ENCODE measurements at places on chromosomes 4 and X. TPM values are rescaled to one million over a fixed set of nuclear protein-coding genes. Genes with fewer than 3 reads are reported as not detected.

GRCh38 chrX:34578237-34578636, 78.8 kb downstream of the TMEM47 start:
- no peaks in the 10 kb centered on the region for H3K4me1 ChIP-seq
- H3K36me3 ChIP-seq: no peaks in the 10 kb centered on the region
- no peak overlapping the region for H3K27ac ChIP-seq
- H3K27me3 ChIP-seq: no peaks in the 10 kb centered on the region
- H3K4me3 ChIP-seq: no peak overlapping the region

Gene PABPC1L2A
- not detected for total RNA-seq

DNA sequence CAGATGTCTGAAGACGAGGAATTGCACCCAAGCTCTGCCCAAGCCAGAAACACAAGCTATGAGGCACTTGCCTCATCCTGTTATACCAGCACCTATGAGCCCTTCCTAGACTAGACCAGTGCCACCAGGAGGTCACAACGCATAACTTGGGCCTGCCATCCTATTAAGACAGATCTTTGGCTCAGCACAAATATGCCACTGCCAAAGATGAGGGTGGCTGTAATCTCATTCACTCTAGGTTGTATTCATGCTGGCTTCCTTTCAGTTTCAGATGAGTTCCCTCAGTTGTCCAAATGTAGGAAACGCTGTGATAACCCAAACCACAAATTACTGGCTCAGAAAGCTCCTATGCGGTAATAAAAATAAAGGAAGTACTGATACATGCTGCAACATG, 76.5 kb upstream of the CITED1 start:
- no peaks in the 10 kb centered on the region for H3K36me3 ChIP-seq
- no peaks in the 10 kb centered on the region for H3K27me3 ChIP-seq
- no peak for DNase-seq
- H3K4me1 ChIP-seq: no peaks in the 10 kb centered on the region
- no peak overlapping the region for H3K27ac ChIP-seq

Gene NEUROG2
- total RNA-seq: 0.16 TPM

GRCh38 chrX:150790021-150790420, 96.8 kb downstream of the MTMR1 start:
- peaks cover 5% of the 10 kb centered on the region for H3K4me1 ChIP-seq
- peaks cover 18% of the 10 kb centered on the region for H3K36me3 ChIP-seq
- no peak overlapping the region for H3K4me3 ChIP-seq
- DNase-seq: no peak
- no peaks in the 10 kb centered on the region for H3K27me3 ChIP-seq

GRCh38 chr4:99615170-99615820, 40.7 kb downstream of the MTTP start:
- H3K27ac ChIP-seq: no peak overlapping the region
- H3K27me3 ChIP-seq: peaks cover 9% of the 10 kb centered on the region

Gene CYTL1
- total RNA-seq: not detected

Gene UGT2B11
- total RNA-seq: not detected

DNA sequence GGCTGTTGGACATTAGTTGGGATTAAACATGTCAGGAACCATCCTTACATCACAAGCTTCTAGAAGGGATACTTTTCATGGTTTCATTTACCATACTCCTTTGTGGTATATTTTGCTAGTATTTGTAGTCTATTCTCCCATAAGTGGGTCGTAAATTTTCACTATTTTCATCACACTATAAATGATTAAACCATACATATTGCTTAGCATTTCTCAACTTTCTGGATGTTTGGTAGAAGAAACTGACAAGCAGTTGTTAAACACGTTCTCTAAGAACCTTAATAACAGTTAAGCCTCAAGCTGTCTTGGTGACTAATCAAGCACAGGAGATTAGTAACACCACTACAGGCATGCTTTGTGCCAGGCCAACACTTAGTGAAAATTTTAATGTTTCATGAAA, 375.5 kb downstream of the NAF1 start:
- H3K36me3 ChIP-seq: no peaks in the 10 kb centered on the region
- no peak overlapping the region for H3K27ac ChIP-seq
- H3K4me1 ChIP-seq: no peaks in the 10 kb centered on the region
- DNase-seq: no peak

DNA sequence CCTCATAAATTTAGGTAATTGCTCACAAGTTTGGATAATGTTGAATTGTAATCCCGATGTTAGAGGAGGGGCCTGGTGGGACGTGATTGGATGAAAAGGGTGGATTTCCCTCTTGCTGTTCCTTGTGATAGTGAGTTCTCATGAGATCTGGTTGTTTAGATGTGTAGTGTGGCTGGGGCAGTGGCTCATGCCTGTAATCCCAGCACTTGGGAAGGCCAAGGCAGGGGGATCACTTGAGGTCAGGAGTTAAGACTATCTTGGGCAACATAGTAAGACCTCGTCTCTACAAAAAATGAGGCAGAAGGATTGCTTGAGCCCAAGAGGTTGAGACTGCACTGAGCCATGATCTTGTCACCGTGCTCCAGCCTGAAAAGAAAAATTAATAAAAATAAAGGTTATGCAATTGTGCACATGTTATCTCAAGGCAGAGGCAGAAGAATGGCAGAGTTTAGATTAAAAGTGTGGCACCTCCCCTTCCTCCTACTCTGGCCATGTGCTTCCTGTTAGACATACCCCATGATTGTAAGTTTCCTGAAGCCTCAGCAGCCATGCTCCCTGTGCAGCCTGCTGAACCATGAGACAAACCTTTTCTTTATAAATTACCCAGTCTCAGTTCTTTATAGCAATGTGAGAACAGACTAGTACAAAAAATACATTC, 36.5 kb downstream of the ERVMER34-1 start:
- peak overlapping the region; percentile 98 for H3K27ac ChIP-seq
- peaks cover 40% of the 10 kb centered on the region for H3K4me1 ChIP-seq
- H3K4me3 ChIP-seq: peak overlapping the region; percentile 96

- no peak overlapping the region for H3K4me3 ChIP-seq
- no peak overlapping the region for H3K27ac ChIP-seq
- DNase-seq: no peak
- H3K4me1 ChIP-seq: no peaks in the 10 kb centered on the region
- no peaks in the 10 kb centered on the region for H3K27me3 ChIP-seq
Observed at GRCh38 chr4:23106516-23106915, 413.8 kb downstream of the GBA3 start.

Gene OPRPN
- total RNA-seq: not detected

Gene SPATA18
- not detected for total RNA-seq

DNA sequence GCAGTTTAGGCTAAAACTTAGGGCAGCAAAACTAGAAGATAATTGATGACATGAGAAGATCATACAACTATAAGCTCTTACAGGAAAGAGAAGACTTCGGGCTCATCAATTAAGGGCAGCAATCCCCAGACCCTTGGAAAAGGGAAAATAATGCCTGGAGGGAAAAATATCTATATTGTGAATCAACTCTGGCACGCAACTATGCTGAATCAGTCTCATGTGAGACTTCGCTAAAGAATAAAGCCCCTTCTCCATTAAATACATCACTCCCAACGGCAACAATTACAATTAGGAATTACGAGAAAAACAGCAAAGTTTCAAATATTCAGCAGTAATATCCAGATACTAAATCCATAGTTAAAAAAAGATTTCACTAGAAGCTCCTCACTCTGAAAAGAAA, 2016.8 kb upstream of the IGFBP7 start:
- H3K36me3 ChIP-seq: no peaks in the 10 kb centered on the region
- no peak overlapping the region for H3K27ac ChIP-seq
- H3K4me1 ChIP-seq: no peaks in the 10 kb centered on the region
- H3K4me3 ChIP-seq: no peak overlapping the region
- no peak for DNase-seq

Gene CITED1
- not detected for total RNA-seq

Gene TMEM187
- total RNA-seq: 4.4 TPM

- peak; percentile 30 for DNase-seq
- H3K4me1 ChIP-seq: no peaks in the 10 kb centered on the region
- peaks cover 3% of the 10 kb centered on the region for H3K27me3 ChIP-seq
- no peak overlapping the region for H3K27ac ChIP-seq
- H3K36me3 ChIP-seq: no peaks in the 10 kb centered on the region
- no peak overlapping the region for H3K4me3 ChIP-seq
Observed at GRCh38 chrX:574251-574650, 56.3 kb upstream of the SHOX start.

GRCh38 chrX:153525451-153525850, 8.0 kb downstream of the ATP2B3 start:
- no peak for DNase-seq
- H3K36me3 ChIP-seq: no peaks in the 10 kb centered on the region
- no peaks in the 10 kb centered on the region for H3K4me1 ChIP-seq

Gene ZNF157
- 1.0 TPM for total RNA-seq

Gene POU3F4
- total RNA-seq: not detected

Gene TMSB15B
- total RNA-seq: 6.7 TPM

Gene FREM3
- not detected for total RNA-seq

GRCh38 chrX:154459832-154460231, 1.8 kb downstream of the PLXNA3 start:
- peaks cover 6% of the 10 kb centered on the region for H3K4me1 ChIP-seq
- no peak for DNase-seq
- H3K27ac ChIP-seq: no peak overlapping the region
- H3K27me3 ChIP-seq: no peaks in the 10 kb centered on the region
- peak overlapping the region; percentile 79 for H3K4me3 ChIP-seq

DNA sequence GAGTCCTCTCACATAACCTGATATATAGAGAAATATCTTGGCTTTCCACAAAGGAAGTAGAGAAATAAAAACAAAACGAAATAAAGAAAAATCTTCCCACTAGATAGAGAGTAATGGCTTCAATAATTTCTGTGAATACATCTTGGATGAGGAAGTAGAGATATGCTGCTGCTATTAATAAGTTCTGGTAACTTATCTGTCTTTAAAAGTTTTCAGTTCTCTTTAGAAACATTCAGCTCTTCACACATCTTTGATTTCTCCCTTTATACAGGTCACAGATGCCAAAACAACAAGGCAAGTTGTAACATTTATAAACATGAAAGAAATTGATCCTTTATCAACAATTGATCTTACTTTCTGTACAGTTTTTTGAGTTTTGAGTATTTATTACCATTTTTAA, 615.8 kb downstream of the TRAM1L1 start:
- H3K4me3 ChIP-seq: no peak overlapping the region
- no peaks in the 10 kb centered on the region for H3K4me1 ChIP-seq
- no peaks in the 10 kb centered on the region for H3K27me3 ChIP-seq
- DNase-seq: no peak

DNA sequence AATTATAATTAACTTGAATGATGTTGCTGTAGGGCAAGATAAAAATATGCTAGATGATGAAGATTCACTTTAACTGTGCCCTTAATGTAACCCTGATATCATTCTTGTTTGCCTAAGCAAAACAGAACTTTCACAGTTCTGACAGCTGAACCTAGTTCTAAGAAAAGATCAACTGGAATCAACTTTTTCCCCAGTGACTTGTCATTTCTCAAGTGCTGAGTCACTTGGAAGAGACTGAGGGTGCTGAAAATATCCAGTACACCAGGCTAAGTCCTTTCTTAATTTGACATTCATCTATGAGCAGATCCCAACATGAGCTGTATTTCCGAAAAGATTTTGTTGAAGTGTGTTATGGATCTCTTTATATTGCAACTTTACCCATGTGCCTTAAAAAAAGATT, 140.4 kb downstream of the MID1IP1 start:
- H3K27me3 ChIP-seq: no peaks in the 10 kb centered on the region
- no peak overlapping the region for H3K4me3 ChIP-seq
- H3K27ac ChIP-seq: no peak overlapping the region
- DNase-seq: no peak
- no peaks in the 10 kb centered on the region for H3K4me1 ChIP-seq
- H3K36me3 ChIP-seq: no peaks in the 10 kb centered on the region

GRCh38 chr4:119296356-119296755, 25.6 kb downstream of the FABP2 start:
- peaks cover 44% of the 10 kb centered on the region for H3K36me3 ChIP-seq
- peak overlapping the region; percentile 3 for H3K27ac ChIP-seq
- no peak overlapping the region for H3K4me3 ChIP-seq
- no peaks in the 10 kb centered on the region for H3K27me3 ChIP-seq
- peaks cover 21% of the 10 kb centered on the region for H3K4me1 ChIP-seq

DNA sequence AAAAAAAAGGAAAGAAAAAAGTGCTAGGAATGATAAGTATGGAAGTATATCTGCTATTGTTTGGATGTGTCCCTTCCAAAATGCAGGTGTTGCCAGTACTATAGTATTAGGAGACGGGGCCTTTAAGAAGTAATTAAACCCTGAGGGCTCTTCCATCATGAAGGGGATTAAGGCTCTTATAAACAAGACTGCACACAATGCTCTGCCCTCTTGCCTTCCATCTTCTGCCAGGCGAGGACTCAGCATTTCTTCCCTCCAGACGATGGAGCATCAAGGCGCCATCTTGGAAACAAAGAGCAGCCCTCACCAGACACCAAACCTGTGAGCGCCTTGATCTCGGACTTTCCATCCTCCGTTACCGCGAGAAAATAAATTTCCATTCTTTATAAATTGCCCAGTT, 120.1 kb upstream of the GPM6A start:
- no peak for DNase-seq
- peaks cover 2% of the 10 kb centered on the region for H3K27me3 ChIP-seq
- H3K4me1 ChIP-seq: no peaks in the 10 kb centered on the region
- H3K4me3 ChIP-seq: no peak overlapping the region

GRCh38 chr4:87316961-87317360, 5.7 kb downstream of the HSD17B13 start:
- no peak overlapping the region for H3K27ac ChIP-seq
- DNase-seq: no peak
- no peaks in the 10 kb centered on the region for H3K27me3 ChIP-seq
- peaks cover 2% of the 10 kb centered on the region for H3K4me1 ChIP-seq

GRCh38 chr4:25815586-25815985, 47.2 kb downstream of the SEL1L3 start:
- H3K36me3 ChIP-seq: peaks cover 35% of the 10 kb centered on the region
- no peak overlapping the region for H3K4me3 ChIP-seq
- no peaks in the 10 kb centered on the region for H3K27me3 ChIP-seq
- no peaks in the 10 kb centered on the region for H3K4me1 ChIP-seq
- DNase-seq: no peak

DNA sequence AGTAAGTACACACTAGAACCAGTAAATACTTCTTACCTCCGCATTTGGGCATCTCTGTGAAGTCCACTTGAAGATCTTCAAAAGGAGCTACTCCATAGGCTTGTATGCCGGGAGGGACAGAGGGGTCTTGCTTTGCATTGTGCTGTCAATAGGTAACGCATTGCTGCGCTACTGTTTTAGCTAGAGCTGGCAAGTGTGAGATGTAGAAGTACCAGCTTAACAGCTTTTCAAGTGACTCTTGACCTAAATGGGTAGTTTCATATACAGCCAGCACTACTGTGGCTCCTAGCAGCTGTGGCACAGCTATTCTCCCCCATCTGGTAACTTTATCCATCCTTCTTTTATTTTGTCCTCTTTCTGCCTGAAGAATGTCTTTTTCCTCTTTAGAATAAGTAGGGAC, 205.3 kb upstream of the KLF8 start:
- no peak overlapping the region for H3K27ac ChIP-seq
- no peak for DNase-seq
- no peaks in the 10 kb centered on the region for H3K27me3 ChIP-seq
- H3K4me3 ChIP-seq: no peak overlapping the region
- no peaks in the 10 kb centered on the region for H3K4me1 ChIP-seq
- no peaks in the 10 kb centered on the region for H3K36me3 ChIP-seq
